Activated CD4-positive, alpha-beta T cell treated with anti-CD3 and anti-CD28 coated beads, Interleukin-2, amount 50 U/mL, for 24 hours (primary cell): ENCODE measurements at places on chromosomes 12 and 14.

DNA sequence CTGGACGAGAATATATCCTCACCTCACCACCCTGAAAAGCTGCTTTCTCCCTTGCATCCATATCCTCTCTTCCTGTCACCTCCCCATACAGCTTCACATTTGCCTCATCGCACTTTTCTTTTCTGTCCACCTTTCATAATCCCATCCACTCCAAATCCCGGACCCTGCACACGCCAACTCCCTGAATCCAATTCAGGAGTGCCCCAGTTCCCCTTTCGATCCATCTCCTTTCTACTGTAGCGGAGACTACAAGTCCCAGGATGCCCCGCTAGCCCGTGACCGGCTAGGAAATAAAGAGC lies 2.5 kb downstream of the TMEM253 start:
- DNase-seq = no peak

GRCh38 chr14:80845856-80846255 lies 95.7 kb downstream of the CEP128 start:
- no peak for DNase-seq

- DNase-seq = no peak
Observed at GRCh38 chr12:41527062-41527461, 338.9 kb downstream of the PDZRN4 start.

GRCh38 chr14:59189091-59189785 lies 771 bp downstream of the DAAM1 start:
- DNase-seq = peak; percentile 10

DNA sequence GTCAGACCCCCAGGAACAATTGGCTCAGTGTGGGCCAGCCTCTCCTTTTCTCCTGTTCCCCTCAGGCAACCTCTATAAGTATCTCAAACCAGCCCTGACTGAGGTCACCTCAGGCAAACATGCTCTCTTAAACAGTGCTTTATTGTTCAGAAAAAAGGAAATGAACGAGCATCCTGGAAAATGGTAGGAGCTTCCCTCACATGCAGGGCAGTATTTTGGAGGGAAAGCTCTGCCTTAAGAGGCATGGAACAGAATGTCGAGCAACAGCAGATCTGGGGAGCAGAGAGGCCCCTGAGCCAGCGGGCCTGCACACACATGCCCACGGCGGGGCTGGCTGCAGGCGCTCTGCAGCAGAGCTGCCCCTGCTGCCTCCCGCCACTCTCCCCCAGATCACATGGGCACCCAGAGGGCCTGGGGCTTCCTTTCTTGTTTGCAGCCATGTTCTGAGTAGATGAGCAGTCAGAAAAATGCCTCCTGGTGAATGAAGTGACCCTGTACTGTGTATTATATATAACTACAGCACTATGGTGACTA lies 42.0 kb downstream of the MOK start:
- DNase-seq = no peak
